COLO829 (cell line): ENCODE measurements at places on chromosomes 11 and 22.

DNA sequence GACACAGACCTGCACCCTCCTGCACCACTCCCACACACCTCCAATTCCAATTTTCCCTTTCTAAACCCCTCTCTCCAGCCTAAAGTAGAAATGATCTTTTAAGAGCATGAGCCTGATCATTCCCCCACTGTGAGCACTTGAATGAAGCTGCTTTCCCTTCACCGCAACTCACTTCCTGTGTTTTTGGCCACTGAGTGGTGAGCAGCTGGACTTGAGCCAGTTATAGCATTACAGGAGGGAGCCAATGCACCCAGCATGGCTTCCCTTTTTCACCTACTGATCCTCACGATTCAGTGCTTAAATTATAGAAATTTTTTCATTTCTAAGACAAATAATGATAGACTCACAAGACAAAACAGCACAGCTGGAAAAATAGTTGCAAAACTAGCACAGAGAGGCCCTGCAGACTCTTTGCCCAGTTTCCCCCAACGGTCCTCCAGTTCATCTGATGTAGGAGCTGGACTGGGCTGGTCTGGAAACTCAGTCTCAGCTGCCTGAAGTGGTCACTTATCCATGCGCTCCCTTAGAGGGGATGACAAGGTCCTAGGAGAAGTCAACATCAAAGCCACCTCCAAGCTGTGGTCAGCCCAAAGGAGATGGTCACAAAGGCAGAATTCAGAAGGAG is 9.7 kb upstream of the APOL4 start:
- DNase-seq: no peak

DNA sequence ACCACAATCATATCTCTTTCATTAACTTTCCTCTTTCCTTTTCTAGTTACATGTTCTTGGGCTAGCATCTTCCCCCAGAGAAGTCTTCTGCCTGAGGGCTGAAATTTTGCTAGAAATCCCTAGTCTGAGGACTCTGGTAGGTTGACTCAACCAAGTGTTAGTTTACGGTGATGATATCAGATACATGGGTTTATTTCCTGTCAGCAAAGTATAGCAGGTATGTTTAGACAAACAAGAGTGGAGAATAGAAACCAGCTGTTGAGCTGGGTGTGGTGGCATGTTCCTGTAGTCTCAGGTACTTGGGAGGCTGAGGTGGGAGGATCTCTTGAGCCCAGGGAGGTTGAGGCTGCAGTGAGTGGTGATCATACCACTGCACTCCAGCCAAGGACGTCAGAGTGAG is 11.2 kb downstream of the FOLR1 start:
- DNase-seq: no peak

GRCh38 chr11:122796128-122796717 is 42.1 kb upstream of the CRTAM start:
- DNase-seq: no peak

GRCh38 chr22:29386708-29387107 is 1.7 kb downstream of the AP1B1 start:
- DNase-seq: no peak

DNA sequence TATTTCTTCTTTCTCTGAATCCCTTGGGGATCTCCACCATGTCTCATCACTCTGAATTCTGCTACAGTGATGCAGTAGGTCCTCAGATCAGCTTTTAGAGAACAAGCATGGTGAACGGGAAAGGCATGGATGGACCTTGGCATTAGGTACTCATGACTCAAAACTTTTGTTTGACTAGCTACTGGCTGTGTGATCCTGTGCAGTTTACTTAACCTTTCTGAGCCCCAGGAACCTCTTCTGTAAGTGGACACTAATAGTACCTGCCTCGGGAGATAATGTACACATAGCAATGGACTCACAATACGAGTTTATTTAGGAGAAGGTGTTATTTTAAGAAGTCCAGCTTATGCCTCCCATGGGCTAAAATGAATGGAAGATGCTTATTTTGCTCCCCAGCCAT is 184.7 kb upstream of the TBCEL start:
- no peak for DNase-seq
